GM06990 (cell line): ENCODE measurements at places on chromosomes 7 and 10.

- no peak for DNase-seq
These were observed 393.3 kb upstream of the AUTS2 start for GRCh38 chr7:69204943-69205342.

DNA sequence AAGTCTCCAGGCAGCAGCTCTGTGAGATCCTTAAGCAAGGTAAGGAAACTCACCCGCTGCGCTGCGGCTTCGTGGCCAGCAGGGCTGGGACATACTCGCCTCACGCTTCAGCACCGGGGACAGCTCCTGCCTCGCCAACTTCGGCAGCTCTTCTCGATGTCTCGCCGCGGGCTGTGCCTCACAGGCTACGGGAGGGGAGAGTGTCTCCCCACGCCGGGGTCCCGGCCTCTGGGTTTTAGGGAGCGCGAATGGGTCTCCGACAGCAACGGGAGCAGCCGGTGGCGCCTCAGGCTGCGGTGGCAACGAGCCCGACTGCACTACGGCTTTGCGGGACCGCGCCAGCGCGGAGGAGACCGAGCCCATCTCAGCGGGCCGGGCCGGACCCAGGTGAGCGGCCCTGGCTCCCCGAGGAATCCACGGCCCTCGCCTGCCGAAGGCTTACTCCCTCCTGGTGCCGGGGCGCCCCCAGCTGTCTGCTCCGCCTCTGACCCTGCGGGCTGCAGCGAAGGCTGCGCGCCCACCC is 62.4 kb downstream of the LSM5 start:
- DNase-seq = peak; percentile 40

DNA sequence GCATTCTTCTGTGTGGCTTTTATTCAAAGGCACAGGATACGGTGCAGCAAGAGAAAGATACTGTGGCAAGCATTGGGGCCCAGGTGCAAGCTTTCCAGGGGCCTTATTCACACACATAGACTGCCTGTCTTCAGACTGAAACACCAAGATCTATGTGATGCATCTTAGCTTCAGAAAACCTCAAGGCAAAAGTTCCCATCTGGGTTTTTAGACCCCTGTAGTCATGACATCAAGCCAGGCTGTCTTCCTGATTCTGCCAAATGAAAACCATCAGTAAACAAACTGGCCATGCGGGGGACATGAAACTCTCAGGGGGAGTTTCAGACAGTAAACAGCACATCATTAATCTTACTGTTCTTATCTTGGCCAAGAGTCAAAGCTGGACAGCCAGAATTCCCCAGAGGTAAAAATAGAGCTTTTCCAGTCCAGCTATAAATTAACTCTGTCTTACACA is 9.8 kb downstream of the AGBL3 start:
- DNase-seq = peak; percentile 66

GRCh38 chr10:60828489-60828852 is 50.2 kb downstream of the CDK1 start:
- no peak for DNase-seq

DNA sequence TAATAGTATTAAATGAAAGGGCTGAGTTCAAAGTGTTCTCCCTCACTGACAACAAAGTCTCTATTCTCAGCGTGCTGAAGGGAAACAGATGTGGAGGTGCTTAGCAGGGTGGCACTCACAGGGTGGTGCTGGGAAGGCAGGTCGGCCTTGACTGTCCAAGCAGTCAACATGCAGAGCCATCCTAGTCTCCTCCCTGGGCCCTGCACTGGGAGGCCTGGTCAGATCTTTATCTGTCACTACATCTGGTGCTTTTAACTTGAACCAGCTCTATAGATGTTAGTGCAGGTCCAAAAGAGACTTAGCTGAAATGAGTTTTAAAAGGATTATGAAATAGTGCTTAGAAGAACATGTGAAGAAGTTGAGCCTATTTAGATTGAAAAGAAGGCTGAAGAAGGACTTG is 82.1 kb downstream of the AVL9 start:
- DNase-seq = no peak

- peak; percentile 41 for DNase-seq
These were observed 53.4 kb upstream of the CYP2C18 start for GRCh38 chr10:94630017-94630688.

GRCh38 chr7:12741951-12742575 is 54.6 kb downstream of the ARL4A start:
- DNase-seq = no peak

DNA sequence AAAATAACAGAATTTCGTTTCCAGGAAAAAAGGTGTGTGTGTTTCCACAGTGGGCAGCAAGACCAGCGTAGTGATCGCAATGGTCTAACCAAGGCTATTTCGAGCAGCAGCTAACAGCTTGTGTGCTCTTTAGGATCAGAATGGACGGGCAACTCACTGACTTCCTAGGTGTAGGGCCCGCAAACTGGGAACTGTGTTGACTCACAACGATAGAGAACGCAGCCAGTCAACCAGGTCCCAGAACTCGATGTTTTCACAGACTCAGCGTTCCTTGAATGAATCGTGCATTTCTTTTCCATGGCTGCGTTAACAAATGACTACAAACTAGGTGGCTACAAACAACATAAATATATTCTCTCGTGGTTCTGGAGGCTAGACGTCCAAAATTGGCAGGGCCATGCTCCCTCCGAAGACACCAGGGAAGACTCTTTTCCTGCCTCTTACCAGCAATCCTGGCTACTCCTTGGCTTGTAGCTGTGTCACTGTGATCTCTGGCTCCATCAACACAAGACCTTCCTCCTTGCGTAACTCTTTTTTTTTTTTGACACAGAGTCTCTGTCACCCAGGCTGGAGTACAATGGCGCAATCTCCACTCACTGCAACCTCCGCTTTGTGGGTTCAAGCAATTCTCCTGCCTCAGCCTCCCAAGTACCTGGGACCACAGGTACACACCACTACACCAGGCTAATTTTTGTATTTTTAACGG is 39.1 kb downstream of the PODXL start:
- no peak for DNase-seq

DNA sequence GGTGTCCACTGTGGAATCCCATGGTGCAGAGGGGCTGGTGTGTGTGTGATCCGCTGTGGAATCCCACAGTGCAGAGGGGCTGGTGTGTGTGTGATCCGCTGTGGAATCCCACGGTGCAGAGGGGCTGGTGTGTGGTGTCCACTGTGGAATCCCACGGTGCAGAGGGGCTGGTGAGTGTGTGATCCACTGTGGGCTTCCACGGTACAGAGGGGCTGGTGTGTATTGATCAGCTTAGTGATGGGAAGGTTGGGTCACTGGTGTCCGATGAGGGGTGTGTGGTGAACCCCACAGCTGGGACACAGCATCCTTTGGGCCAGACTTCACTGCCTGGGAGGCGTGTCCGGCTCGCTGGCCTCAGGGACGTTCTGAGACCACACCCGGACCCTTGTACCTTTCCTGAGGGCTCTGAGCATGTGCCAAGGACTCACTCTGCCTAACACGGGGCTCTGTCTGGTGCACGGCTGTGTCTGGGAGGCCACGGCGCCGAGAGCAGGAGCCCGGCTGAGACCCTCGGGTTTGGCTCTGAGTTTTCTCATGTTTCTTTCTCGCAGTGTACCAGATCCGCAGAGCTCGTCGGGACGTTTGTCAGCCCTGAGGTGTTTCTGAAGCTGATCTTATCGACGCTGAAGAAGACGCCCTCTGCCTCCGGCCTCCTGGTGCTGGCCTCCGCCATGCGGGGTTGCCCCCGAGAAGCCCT is 29.3 kb upstream of the PRKAR1B start:
- DNase-seq = no peak

DNA sequence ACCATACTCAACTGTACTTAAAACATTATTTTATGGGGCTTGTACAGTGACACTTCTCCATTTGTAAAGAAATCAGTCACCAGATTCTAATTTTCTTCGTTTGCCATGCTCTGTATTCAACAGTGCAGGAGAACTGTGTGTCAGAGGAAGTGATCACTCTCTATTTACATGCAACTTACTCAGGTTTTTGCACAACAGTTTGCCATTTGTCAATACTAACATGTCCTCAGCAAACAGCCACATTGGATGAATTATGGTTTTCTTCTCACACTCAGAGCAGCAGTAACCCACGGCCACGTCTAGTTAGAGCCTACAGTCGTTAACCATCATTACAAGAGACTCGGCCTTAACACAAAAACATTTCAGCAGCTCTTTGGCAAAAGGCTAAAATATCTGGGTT is 69.2 kb upstream of the SP4 start:
- no peak for DNase-seq

DNA sequence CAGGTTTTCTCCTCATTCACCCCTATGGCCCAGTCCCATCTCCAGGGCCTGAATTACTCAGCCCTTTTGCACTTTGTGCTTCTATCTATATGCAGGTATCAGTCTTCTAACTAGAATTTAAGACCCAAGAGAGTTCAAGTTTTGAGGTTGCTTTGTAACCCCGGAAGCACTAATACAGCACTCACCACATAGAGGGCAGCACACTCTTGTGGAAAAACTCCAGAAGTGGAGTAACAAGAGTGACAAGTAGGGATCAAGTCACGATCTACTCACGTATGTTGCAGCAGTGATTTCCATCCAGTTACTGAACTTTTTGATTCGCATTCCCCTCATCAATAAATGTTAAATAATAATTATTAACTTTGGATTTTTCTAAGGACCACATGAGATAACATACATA is 151.0 kb downstream of the CHCHD3 start:
- no peak for DNase-seq

DNA sequence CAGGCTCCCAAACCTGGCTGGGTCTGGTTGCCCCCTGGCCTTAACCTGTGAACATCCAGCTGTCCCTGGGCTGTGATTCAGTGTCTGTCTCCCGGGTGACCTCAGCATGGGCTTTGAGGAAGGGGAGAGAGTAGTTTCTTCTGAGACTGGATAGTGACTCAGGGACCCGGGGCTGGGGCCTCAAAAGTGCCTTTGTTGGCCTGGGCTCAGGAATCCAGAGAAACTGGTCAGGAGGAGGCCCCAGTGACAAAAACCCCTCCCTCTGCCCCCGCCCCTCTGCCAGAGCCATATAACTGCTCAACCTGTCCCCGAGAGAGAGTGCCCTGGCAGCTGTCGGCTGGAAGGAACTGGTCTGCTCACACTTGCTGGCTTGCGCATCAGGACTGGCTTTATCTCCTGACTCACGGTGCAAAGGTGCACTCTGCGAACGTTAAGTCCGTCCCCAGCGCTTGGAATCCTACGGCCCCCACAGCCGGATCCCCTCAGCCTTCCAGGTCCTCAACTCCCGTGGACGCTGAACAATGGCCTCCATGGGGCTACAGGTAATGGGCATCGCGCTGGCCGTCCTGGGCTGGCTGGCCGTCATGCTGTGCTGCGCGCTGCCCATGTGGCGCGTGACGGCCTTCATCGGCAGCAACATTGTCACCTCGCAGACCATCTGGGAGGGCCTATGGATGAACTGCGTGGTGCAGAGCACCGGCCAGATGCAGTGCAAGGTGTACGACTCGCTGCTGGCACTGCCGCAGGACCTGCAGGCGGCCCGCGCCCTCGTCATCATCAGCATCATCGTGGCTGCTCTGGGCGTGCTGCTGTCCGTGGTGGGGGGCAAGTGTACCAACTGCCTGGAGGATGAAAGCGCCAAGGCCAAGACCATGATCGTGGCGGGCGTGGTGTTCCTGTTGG is at the start of gene CLDN4:
Gene CLDN4, plus strand, starts transcription at position 316 of the 903 bp plus-strand sequence. Its CDS starts 206 bp downstream, at position 522.
- no peak for DNase-seq

DNA sequence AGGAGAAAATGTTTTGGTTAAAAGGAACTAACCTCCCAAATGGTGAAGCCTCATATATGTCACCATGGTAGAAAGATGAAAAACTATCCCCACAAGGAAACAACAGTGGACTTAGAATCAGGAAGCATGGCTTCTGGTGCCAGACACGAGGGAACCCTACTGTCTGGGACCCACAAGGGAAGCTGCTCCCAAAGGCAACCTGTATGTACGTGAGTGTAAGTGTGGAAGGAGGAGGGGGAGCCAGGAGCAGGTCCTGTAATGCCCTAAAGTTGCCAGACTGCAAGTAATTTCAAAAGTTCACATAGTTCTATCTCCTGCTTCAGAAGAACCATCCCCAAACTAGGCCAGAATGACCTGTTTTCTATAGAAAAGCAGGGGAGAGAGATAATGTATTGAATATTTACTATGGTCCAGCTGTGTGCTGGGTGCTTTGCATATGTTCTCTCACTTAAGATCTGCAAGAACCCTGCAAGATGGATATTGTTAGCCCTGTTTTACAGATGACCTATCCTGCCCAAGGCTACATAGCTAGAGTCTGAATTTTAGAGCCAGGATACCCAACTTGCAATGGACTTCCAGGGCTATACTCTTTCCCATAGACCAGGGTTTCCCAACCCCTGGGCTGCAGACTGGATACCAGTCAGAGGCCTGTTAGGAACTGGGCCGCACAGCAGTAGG is 19.2 kb downstream of the DUSP5 start:
- no peak for DNase-seq

GRCh38 chr7:45922810-45923209 is 1.7 kb upstream of the IGFBP3 start:
- no peak for DNase-seq

- DNase-seq = no peak
These were observed 65.4 kb downstream of the FANK1 start for GRCh38 chr10:125961743-125962142.

- no peak for DNase-seq
These were observed 24.4 kb upstream of the GIMAP2 start for GRCh38 chr7:150660939-150661613.

GRCh38 chr10:122485670-122486069 is 24.3 kb downstream of the HTRA1 start:
- no peak for DNase-seq

DNA sequence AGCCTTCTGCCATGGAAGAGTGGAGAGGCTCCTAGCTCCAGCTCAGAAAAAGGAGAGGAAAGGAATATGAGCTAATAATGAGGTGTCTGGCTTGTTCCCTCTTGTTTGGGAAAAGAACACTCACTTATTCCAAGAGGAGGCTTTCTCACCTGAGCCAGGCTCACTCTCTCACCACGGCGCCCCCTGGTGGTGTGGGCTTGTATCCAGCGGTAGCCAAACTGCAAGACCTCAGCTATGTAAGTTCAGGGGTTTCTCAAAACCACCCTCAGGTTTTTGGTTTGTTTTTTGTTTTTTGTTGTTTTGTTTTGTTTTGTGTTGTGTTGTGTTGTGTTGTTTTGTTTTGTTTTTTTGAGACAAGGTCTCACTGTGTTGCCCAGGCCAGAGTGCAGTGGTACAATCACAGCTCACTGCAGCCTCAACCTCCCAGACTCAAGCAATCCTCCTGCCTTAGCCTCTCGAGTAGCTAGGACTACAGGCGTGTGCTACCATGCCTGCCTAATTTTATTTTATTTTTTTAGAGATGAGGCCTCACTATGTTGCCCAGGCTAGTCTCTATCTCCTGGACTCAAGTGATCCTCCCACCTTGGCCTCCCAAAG is 124.0 kb downstream of the TMEM130 start:
- DNase-seq = peak; percentile 33

- DNase-seq = peak; percentile 13
These were observed 2.0 kb downstream of the HPSE2 start for GRCh38 chr10:99233689-99234037.

- no peak for DNase-seq
These were observed 86.6 kb upstream of the KCTD7 start for GRCh38 chr7:66542049-66542448.
